ENCODE measurements at places on chromosomes 4 and X. TPM values are rescaled to one million over a fixed set of nuclear protein-coding genes. Genes with fewer than 3 reads are reported as not detected.

CLDN34 gene
- not detected for total RNA-seq

DNA sequence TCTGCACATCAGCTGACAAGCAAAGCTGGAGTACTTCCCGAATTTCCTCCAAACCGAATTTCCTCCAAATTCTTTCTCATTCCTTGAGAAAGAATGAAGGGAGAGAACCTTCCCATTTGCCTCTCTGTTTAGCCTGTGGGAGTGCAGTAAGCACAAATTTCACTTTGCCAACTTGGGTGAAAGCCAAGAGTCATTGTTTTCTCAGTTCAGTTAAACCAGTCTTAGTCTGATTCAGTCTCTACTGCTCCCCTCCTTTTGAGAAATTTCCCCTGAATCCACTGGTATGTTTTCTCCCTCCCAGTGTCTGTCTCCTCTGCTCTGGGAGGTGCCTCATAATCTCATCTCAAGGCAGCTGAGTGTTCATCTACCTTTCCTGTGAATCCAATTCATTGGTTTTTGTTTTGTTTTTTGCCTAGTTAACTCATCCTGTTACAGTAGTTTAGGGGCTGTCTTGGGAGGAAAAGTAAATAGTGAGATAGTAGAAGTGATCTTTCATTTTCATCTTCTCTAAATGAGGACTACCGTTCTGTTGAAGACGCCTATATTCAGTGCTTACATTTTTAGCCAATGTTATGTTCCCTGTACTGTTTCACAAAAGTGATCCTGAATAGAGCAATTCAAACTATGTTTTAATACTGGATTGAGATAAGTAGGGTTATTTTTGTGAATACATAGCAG is 49.0 kb downstream of the SYTL5 start:
- DNase-seq = no peak

- no peak for DNase-seq
Observed at GRCh38 chrX:16664074-16664473, 14.1 kb downstream of the S100G start.

- DNase-seq = peak; percentile 62
Observed at GRCh38 chrX:45851434-45851991, 650.8 kb upstream of the DIPK2B start.

BMP3 gene
- not detected for total RNA-seq

- DNase-seq = no peak
Observed at GRCh38 chrX:11451151-11451550, 157.9 kb downstream of the AMELX start.

DNA sequence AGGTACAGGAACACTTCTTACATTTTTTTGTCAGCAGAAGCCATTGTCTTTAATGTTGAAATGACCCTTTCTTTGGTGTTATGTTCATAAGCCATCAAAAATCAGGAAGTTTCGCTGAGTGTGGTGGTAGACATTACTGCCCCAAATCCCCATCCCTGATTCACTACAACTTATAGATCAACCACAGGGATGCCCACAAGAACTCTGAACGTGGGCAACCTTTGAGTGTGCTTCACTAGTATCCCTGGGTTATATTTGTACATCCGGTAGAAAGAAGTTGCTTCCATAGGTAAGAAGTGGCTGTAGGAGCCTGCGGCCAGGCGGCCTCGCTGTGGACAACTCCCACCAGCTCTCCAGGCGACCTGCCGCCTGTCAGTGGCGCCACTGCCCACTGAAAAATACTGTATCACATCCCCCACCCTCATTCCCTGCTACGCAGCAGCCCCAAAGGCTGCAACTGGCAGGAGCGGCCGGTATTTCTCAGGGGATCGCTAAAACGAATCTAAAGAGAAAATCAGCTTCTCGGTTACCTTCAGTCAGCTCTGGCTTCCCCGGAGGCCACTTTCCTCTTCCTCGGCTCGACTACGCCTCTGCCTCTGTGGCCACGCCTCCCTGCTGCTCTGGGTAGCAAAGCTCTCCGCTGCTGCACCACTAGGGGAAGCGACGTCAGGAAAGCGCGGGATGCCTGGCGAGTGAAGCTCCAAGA is 13.9 kb upstream of the ETDC start:
- peak; percentile 69 for DNase-seq

CNKSR2 gene
- total RNA-seq = 9.6 TPM

MANBA gene
- total RNA-seq = 8.7 TPM

GRCh38 chrX:9829308-9830267 is 43.4 kb downstream of the SHROOM2 start:
- peak; percentile 13 for DNase-seq

DNA sequence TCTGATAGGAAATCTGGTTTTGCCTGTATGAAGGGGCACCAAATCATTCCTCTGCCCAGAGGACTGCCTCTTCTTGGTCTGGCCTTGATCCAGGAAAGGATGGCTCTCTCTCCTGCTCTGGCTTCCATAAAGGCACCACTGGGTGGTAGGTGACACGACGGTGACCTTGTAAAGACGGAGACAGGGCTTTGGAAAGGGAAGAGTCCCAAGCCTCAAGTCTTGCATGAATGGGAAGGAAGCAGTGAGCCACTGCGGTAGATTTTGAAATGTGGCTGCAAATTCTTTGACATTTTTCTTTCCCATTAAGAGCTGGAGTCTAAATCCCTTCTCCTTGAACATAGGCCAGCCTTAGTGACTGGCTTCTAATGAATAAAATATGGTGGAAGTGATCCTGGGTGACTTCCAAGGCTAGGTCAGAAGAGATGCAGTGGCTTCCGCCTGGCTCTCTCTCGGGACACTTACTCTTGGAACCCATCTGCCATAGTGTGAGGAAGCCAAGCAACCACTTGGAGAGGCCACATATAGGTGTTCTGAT is 347.4 kb downstream of the BCOR start:
- no peak for DNase-seq

GRCh38 chrX:154441984-154442707 is 1.8 kb upstream of the FAM50A start:
- DNase-seq = no peak

- no peak for DNase-seq
Observed at GRCh38 chrX:129529685-129530281, 6.5 kb upstream of the SMARCA1 start.

- DNase-seq = peak; percentile 60
Observed at GRCh38 chrX:51332188-51332942, at the start of gene NUDT10. Gene NUDT10 (plus strand): TSS chrX:51332822. CDS start chrX:51332966, 144 bp downstream.

GRCh38 chr4:32396507-32397070 is 1676.4 kb downstream of the PCDH7 start:
- DNase-seq = no peak

ESX1 gene
- total RNA-seq = not detected

- no peak for DNase-seq
Observed at GRCh38 chrX:139008185-139008584, 296.7 kb upstream of the FGF13 start.

NHS gene
- 25.8 TPM for total RNA-seq

HNRNPH2 gene
- total RNA-seq = 19.3 TPM

- no peak for DNase-seq
Observed at GRCh38 chr4:107838861-107839565, 14.3 kb downstream of the SGMS2 start.

BCORL1 gene
- 7.3 TPM for total RNA-seq

FAM114A1 gene
- 0.38 TPM for total RNA-seq

IBSP gene
- not detected for total RNA-seq

- no peak for DNase-seq
Observed at GRCh38 chr4:139740531-139741041, 75.0 kb downstream of the MGST2 start.
